ENCODE measurements at places on chromosomes 3 and 15.

DNA sequence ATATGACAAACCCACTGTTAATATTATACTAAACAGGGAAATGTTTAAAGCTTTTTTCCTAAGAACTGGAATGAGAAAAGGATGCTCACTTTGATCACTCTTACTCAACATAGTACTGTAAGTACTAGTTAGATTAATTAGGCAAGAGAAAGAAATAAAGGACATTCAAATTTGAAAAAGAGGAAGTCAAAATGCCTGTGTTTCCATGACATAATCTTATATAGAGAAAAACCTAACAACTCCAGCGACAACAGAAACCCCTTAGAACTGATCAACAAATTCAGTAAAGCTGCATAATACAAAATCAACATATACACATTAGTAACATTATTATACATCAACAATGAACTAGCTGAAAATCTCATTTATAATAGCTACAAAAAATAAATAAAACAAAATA, 200.6 kb upstream of the ROBO1 start:
- DNase-seq = no peak

DNA sequence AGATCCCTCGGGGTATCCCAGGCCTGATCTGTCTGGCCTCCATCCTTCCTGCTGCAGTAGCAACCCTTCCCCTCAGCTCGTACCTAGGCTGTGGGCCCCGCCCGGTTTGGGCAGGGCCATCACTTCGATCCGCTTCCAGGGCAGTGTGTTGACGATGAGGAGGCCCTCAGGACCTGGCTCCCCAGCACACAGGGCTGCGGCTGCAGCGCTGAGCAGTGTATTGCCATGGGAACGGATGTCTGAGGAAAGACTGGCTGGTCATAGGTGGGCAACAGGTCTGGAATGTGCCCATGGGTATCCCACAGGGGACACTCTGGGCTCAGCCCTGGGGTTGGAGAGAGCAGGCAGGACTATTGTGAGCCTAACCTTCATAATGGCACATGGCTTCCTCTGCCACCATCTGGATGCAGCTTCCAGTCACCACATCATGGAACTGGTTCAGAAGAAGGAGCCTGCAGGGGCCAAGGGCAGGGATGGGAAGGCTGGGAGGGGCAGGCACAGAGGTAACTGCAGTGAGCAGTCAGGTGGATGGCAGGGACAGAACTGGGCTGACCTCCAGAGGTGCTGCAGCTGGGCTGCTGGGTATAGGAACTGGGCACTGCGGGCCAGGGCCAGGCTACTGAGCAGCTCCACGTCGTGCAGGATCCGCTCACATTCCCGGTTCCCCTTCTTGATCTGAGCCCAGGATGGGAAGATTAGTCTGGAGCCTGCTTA, 8.7 kb downstream of the MAN2C1 start:
- no peak for DNase-seq

DNA sequence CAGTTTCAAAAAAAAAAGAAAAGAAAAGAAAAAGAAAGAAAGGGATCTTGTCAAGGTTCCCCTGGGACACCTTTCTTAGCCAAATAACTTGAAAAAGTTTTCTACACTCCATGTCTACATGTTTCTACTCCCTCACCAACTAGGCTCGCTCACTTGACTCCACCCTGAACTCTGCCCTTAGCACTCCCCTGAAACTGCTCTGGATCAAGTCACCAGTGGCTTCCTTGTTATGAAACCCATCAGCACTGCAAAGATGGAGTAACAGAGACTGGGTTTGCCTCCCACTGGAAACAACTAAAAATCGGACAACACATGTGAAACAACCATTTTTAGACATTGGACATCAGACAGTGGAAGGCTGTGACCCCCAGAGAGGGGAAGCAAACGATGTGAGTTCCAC, 36.8 kb downstream of the TMEM40 start:
- no peak for DNase-seq

- no peak for DNase-seq
These were observed 29.5 kb downstream of the GALNT15 start for GRCh38 chr3:16203671-16204629.

- no peak for DNase-seq
These were observed 274.8 kb upstream of the TRIM42 start for GRCh38 chr3:140403079-140403478.

- no peak for DNase-seq
These were observed 64.8 kb upstream of the SLCO2A1 start for GRCh38 chr3:134094491-134094890.

GRCh38 chr3:101100361-101101009, 107.3 kb upstream of the ABI3BP start:
- no peak for DNase-seq

DNA sequence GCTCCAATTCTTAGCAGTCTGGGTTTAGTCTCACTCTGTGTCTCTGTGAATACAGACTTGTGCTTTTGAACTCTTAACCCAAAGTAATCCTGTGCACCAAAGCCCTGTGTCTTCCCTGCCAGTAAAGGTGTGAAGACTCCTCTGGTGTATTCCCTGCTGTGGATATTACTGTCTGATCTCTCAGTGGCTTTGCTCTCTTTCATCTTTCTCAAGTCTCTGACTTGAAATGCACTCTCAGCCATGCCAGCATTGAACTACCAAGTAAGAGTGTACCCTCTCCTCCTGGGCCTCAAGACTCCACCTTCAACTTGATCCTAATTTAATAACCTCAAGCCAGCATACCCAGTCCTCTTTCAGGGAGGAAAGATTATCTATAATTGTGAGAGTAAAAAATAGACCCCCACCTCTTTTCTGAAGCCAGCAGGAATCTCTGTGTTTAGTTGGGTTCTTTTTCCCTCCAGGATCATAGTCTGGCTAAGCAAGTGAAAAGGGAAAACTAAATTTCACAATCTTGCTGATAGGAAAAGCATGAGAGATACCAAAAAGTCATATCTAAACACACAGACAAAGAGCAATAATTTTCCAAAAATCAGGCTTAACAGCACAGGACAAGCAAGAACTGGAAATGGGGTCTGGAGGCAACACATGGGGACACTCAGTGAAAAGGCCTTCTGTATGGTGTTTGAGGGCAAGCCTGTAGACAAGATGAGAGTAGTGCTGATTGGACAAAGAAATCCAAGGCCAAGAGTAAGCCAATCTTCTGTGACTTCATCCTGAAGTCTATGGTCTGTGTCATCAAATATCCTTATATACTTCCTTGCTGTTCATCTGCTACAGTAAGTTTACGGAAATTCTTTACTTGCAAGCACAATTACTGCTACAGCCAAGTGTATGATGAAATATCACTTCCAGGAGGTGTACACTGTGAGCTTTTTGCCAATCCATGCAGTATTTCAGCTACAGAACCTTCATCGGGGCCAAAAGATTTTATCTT, 296.1 kb upstream of the TGFBR2 start:
- no peak for DNase-seq

DNA sequence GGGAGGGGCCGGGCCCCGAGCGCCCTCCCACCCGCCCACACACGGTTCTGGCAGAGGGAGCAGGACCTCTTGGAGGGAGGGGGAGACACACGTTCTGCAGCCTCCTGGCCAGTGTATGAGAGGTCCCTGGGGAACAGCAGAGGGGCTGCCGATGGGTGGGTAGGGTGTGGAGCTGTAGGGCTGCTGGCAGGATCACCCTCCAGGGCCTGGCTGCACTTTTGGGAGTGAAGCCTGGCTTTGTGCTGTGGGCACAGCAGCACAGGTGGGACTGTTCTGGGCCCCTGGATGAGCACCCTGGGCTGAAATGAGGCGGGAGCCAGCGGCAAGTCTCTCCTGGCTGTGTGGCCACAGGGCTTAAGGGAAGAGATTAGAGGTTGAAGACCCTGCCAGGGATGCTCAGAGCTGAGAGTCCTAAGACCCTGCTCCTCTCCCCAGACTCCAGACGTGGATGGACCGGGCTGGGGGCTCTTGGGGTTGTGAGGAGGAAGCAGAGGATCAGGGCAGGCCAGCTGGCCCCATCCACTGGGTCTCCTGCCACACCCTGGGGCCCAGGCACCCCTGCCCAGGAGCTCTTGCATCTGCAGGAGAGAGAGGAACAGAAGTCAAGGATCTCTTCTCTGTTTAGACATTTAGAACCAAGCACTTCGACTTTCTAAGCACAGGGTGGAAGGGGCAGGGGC, 45.2 kb downstream of the RGMA start:
- no peak for DNase-seq

- no peak for DNase-seq
These were observed 292.9 kb downstream of the ZIC4 start for GRCh38 chr3:147113293-147114044.

DNA sequence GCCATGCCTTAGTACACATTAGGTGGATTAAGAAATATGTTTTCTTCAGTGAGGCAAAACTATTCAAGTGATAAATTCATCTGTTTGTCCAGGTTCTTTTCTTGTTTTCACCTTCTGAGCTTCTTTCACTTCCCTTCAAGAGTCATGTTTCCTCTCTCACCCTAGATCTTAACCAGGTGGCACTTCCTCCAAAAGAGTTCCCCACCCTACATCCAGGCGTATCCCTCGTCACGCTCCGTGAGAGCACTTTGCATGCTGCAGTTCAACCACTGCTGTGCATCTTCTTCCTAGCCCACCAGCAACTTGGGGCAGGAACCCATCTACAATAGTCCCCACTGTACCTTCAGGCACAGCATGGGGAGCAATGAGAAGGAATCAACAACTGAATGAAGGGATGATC, 28.9 kb downstream of the OSBPL10 start:
- DNase-seq = no peak

GRCh38 chr3:43867436-43868072, 176.8 kb downstream of the ABHD5 start:
- no peak for DNase-seq

DNA sequence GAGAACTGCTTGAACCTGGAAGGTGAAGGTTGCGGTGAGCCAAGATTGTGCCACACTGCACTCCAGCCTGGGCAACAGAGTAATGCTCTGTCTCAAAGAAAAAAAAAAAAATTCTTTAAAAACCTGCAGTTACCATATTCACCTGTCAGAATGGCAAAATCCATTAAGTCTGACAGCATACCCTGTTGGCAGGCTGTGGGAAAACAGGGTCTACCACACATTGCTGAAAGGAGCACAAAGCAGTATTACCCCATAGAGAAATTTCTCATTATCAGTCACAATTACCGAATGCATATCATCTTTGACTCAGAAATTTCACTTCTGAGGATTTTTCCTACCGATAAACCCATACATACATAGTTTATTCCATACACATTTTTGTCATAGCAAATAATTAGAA, 264.1 kb upstream of the SLCO3A1 start:
- DNase-seq = no peak

GRCh38 chr3:141429371-141430035, 57.3 kb upstream of the RASA2 start:
- DNase-seq = no peak

- DNase-seq = no peak
These were observed 22.3 kb upstream of the CBLB start for GRCh38 chr3:105891101-105891500.

- no peak for DNase-seq
These were observed 75.9 kb upstream of the CBLB start for GRCh38 chr3:105944721-105945120.

DNA sequence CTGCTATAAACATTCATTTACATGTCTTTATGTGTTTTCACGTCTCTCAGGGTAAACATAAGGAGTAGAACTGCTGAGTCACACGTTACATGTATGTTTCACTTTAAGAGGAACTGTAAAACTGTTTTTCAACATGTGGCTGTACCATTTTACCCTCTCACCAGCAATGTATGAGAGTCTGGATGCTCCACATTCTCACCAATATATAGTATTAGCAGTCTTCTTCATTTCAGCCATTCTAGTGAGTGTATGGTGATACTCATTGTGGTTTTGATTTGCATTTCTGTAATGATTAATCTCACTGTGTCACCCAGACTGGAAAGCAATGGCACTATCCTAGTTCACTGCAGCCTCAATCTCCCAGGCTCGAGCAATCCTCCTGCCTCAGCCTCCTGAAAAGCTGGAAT, 37.1 kb downstream of the PHC3 start:
- no peak for DNase-seq

- DNase-seq = no peak
These were observed 3.6 kb downstream of the ACTC1 start for GRCh38 chr15:34791701-34792100.

DNA sequence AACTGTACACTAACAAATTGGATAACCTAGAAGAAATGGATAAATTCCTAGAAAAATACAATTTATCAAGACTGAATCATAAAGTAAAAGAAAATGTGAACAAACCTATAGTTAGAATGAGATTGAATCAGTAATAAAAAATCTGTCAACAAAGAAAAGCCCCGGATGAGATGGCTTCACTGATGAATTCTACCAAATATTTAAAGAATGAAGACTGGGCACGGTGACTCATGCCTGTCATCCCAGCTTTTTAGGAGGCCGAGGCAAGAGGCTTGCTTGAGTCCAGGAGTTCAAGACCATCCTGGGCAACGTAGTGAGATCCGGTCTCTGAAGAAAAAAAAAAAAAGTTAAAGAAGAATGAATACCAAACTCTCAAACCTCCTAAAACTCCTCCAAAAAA, 17.7 kb upstream of the AP4E1 start:
- no peak for DNase-seq

DNA sequence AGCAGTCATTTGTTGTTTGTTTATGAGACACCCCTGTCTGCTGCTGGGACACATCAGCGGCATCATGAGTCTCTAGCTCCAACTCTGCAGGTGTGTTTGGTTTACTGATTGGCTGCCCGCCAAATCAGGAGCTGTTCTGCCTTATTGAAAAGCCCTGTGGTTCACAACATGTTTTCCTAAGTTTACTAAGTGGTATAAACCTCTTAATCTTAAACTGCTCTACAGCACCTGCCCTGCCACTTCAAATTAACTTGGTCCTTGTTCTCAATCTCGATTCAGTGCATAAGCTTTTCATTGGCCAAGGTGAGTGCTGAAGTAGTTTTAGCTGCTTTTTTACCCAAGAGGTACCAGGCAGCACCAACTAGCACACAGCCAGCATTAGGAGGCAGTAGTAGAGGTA, 77.8 kb upstream of the WDR72 start:
- no peak for DNase-seq

- no peak for DNase-seq
These were observed 183.5 kb upstream of the PRICKLE2 start for GRCh38 chr3:64408770-64409169.

DNA sequence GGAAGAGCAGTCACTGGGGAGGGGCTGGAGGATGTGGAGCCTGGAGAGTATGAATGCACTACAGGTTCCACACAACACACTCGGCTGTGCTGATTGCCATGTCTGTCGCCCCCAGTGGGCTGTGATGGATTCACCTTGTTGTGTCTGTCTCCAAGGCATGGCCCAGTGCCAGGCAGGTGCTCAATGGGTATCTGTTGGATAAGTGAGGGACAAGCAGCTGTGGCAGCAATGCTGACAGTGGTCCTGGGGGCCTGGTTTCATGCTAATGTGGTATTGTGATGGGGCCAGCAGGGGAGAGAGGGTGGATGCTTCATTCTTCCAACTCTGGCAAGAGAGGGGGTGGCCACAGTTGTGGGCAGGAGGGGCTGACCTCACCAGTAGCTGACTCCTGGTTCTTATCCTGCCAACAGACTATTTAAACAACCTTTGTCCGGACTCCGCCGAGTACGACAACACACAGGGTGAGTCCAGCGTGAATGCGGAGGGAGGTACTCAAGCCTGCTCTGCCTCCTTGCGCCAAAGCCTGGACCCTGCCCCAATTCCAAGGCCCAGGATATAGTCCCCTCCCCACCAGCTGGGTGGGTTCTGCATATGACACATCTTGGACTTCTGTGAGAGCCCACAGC, 47.3 kb upstream of the NR2C2 start:
- no peak for DNase-seq

Measured in left renal pelvis (tissue), 4 donors.